MV-4-11 (cell line): ENCODE measurements at places on chromosomes 2 and 18.

- DNase-seq = peak; percentile 22
These were observed 44.1 kb downstream of the ATOH8 start for GRCh38 chr2:85797921-85798320.

DNA sequence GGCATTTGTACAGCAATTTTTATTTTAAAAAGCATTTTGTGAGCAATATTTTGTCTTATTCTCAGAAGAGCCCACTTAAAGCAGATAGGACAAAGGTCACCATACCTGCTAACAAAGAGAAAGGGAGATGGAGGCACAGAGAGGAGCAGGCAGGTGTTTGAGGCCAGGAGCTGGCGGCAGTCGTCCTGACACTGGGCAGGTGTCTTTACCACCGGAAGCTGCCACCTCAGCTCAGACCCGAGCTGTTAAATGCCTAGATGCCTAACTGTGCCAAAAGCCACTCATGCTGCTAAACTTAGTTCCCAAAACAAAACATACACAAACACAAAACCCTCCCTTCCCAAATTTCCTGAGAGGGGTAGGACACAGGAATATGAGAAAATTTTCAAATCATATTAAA is 120.9 kb downstream of the CNTNAP5 start:
- DNase-seq = no peak

GRCh38 chr18:58024139-58024538 is 19.9 kb upstream of the NEDD4L start:
- DNase-seq = no peak

DNA sequence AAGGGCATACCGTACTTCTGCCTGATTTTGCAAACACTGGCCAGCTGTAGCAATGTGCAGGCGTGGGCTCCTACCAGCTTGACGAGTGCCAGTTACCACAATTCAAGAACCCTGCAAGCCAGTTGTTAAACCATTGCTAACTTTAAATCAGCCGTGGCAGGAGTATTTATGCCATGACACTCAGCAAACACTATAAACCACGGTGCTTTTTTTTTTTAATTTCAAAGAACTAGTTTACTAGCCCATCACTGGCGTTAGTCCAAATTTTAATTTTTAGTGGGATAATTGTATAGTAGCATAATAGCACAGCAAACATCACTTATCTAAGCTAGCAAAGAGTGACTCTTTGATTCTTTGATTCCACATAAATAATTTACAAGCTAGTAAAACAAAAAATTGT is 111.1 kb downstream of the COL4A4 start:
- no peak for DNase-seq

- peak; percentile 15 for DNase-seq
These were observed 234.4 kb downstream of the TRIB2 start for GRCh38 chr2:12950957-12951656.

GRCh38 chr2:187612857-187613256 is 58.6 kb upstream of the TFPI start:
- no peak for DNase-seq

- DNase-seq = no peak
These were observed 41.8 kb downstream of the UBXN4 start for GRCh38 chr2:135783439-135783838.

- peak; percentile 7 for DNase-seq
These were observed 28.2 kb upstream of the IMPA2 start for GRCh38 chr18:11953113-11953512.

DNA sequence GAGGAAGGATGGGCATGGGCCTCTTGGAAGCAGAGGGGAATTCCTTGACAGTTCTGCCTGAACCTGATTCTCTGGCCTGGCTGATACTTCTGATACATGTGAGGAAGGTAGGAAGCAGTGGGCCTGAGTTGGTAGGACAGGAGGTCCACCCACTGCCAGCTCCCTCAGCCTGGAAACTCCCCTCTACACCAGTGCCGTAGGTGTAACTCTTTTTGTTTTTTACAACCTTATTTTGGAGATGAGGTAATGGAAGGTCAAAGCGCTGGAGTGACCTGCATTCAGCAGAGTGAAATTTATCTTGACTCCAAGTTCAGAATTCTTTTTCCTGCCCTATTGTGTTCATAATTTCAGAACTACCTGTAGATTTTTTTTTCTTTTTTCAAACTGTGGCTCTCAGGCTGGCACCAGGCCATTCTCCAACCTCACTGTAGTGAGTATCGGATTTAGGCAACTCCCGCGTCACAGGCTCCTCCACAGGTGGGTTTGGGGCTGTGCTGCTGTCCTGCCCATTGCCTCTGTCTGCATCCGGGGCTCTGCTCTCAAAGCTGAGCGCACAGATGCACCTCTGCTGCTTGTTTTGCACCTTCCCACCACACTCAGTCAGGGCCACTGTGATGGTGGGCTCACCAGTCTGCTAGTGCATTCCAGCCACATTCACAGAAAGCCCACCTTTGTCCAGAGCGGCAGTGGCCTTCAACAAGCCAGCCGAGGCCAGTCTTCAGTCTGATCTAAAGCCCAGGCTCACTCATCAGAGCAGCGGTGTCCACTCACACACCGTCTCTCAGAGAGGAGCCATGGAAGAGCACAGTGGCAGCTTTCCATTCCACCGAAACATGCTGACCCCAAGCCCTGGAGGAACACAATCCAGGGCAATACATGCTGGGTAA is 87.2 kb downstream of the UXS1 start:
- no peak for DNase-seq

GRCh38 chr18:63831080-63831788 is 56.0 kb downstream of the SERPINB7 start:
- peak; percentile 84 for DNase-seq

GRCh38 chr18:7512990-7513389 is 54.1 kb upstream of the PTPRM start:
- DNase-seq = no peak

DNA sequence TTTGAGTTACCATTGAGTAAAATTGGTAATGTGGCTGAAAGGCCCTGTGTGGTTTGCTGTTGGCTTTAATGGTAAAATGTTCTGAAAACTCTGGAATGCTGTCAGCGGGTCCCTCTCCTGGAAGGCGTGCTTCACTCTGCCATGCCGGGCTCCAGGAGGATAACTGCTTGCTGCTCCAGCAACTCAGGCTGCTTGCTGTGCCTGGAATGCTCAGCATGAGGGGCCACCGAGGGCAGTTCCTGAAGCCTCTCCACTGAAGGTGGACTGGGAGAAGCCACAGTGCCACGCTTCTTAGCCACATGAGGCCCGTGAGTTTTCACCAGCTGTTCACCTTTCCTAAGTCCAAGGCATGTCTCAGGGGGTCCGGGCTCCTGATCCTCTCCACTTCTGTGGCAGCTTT is 90.4 kb upstream of the FAM110C start:
- no peak for DNase-seq

DNA sequence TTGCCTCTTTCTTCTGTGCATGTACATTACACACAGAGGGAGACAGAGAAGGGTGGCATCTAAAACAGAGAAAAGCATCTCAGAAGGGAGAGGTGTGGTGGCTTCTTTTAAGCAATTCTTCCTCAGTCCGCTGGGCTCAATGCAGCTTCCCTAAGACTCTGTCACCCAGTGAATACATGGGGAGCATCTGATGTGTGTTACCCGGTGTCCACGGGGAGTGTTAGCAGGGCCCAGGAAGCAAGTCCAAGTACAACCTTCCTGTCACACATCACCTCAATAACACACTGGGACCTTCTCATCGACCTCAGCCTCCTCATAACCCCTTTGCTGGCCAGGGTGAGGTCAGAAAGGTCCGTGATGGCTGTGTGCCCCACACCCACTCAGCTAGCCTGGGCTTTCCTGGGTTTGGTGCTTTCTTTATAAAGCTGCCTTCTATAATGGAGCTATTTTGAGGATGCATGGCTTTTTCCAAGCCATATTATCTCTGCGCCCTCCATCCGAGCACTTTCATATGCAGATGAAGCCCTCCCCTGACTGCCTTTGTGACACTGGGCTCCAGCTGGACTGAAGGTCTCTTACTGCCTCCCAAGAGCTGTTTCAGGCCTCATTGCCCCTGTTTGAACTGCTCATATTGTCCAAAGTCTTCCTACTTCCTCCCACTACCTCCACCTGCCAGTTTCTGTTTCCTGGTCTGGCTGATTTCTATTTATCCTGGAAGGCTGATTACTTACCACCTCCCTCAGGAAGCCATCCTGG is 21.4 kb downstream of the TNFRSF11A start:
- no peak for DNase-seq
